Right hindlimb (tissue), 1 donor: ENCODE measurements at places on chromosomes 4 and X.

GRCh38 chrX:148874636-148875246 is 374.3 kb downstream of the AFF2 start:
- DNase-seq: no peak

GRCh38 chr4:153651587-153651986 is 32.5 kb upstream of the TLR2 start:
- no peak for DNase-seq

- DNase-seq: no peak
Measured at GRCh38 chr4:153451911-153452657, 14.1 kb upstream of the TMEM131L start.

DNA sequence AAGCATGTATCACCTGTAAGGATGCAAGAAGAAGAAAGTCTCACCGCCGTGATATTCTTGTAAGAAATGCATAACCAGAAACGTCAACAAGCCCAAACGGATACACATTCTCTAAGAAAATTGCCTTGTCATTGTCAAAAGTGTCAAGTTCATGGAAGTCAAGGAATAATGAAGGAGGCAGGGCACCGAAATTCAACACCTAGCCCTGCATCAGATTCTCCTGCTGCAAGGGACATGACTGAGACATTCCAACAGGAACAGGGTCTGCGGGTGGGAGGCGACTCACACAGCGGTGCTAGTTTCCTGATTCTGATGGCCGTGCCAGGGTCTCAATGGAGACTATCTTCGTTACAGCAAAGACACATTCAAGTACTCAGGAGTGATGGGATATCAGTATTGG is 26.7 kb downstream of the IRF2 start:
- no peak for DNase-seq

- DNase-seq: peak; percentile 72
Measured at GRCh38 chrX:53357799-53358530, 64.5 kb downstream of the SMC1A start.

- no peak for DNase-seq
Measured at GRCh38 chrX:78383594-78383993, 56.2 kb upstream of the CYSLTR1 start.

DNA sequence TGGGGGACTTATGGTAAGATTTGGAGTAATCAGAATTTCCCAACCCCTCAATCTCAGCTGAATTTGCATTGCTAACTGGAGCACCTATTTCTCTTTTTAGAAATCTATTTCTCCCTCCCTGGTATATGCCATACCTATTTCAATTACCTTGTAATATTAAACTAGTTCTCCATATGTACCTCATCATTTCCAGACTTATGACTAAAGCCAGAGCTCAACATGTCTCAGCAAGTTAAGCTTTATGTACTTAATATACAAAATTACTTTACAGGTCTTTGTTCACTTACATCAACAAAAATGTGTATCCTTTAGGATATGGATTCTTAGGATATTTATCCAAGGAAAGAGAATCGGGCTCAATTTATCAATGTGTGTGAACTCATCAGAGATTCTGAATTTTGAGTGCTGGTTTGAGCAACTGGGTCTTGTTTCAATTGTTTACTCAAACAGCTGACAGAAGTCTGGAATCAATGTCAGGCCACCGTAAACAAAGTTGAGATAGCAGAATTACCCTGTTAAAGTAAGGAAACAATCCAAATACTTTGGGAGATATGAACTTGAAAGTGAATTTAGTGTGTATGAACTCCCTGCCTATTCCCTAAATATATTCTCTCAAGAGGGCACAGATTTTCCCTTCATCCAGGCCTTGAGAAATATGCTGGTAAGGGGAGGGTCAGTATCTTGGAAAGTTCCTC is 199.6 kb downstream of the VEGFC start:
- no peak for DNase-seq

GRCh38 chr4:86181585-86181984 is 178.3 kb downstream of the MAPK10 start:
- no peak for DNase-seq

DNA sequence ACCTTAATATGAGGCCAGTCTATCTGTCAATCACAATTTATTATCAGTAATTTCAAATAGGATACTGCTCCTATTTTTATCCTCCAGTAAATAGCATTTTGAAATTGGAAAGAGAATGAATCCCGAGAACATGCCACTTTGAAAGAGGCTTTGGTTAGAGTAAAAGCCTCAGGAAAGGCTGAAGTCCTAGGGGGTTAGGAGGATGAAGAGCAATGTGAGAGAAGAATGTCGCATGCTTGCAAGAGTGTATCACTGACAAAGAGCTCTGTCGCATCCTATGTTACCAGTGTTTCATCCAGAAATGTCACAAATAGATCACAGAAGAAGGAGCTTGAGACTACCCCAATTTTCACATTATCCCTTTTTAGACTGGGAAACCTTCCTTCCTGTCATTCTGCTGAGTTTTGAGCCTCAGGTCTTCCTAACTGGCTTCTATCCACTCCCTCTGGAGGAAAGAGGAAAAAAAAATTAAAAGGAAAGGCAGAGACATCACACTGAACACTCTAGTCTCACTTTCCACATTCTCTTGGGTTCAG is 39.8 kb downstream of the GPM6A start:
- DNase-seq: no peak

- no peak for DNase-seq
Measured at GRCh38 chrX:139720136-139720535, 12.2 kb upstream of the MCF2 start.
